Tibial nerve (tissue), 4 donors: ENCODE measurements at places on chromosomes 6 and 20. TPM values are rescaled to one million over a fixed set of nuclear protein-coding genes. Genes with fewer than 3 reads are reported as not detected.

The YWHAB gene
- 98.3 TPM for total RNA-seq

The TMC2 gene
- 0.22 TPM for total RNA-seq

The ZNF512B gene
- total RNA-seq = 8.3 TPM

DNA sequence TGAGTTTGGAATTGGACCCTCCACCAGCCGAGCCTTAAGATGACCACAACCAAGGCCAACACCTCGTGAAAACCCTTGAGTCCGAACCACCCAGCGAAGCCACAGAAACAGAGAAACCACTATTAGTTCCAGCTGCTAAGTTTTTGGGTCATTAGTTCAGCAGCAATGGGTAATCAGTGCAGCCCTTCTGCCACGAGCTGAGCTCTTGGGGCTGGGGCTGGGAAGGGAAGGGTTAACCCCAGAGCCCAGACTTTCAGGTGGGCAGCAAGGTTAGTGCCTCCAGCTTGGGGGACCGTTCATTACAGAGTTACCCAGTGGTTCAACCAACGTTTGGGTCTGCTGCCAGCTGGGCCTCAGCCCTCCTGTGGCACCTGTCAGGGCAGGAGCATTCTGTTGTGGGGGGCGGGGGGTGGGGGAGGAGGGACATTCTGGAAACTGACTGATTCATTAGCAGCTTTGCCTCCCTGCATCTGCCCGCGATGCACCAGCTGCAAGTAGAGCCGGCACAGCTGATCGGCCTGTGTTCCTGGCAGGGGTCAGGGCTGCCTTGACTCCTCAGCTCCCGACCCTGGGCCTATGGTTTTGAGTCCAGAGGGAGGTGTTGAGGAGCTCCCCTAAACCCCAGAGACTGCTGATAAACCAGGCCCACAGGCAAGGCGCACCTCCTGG is 52.7 kb downstream of the TGM2 start:
- DNase-seq = no peak

DNA sequence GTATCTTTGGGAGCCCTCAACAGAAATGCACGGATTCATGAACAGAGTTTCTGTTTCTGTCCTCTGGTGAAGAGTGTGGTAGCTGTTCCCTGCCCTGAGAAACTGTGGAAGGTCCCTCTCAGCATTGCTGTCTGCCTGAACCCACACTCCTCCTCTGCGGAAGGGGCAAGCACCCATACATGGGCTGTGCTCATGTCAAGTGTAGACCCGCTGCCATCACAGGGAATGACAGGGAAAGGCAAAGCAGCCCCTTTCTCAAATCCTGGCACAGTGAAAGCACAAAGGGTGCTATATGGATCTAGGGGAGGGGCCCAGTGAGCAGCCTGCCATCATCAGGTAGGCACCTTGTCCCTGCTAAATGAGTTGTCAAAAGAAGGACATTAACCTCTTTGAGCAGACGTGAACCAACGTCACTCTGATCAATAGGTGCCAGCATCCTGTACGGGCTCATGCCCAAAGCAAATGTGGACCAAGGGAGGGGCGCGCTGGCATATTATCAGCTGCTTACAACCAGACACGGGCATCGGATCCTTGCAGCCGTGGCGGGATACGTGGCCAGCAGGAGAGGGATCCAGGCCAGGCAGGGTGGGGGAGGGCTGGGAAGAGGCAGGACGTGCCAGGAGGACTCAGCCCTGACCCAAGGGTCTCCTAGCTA is 231.2 kb upstream of the PMEPA1 start:
- no peak for DNase-seq

GRCh38 chr6:113416170-113416569 is 441.0 kb upstream of the MARCKS start:
- no peak for DNase-seq

GRCh38 chr20:63120808-63121090 is 95.2 kb downstream of the YTHDF1 start:
- no peak for DNase-seq

- no peak for DNase-seq
Measured at GRCh38 chr20:16104783-16105182, 468.5 kb downstream of the KIF16B start.

DNA sequence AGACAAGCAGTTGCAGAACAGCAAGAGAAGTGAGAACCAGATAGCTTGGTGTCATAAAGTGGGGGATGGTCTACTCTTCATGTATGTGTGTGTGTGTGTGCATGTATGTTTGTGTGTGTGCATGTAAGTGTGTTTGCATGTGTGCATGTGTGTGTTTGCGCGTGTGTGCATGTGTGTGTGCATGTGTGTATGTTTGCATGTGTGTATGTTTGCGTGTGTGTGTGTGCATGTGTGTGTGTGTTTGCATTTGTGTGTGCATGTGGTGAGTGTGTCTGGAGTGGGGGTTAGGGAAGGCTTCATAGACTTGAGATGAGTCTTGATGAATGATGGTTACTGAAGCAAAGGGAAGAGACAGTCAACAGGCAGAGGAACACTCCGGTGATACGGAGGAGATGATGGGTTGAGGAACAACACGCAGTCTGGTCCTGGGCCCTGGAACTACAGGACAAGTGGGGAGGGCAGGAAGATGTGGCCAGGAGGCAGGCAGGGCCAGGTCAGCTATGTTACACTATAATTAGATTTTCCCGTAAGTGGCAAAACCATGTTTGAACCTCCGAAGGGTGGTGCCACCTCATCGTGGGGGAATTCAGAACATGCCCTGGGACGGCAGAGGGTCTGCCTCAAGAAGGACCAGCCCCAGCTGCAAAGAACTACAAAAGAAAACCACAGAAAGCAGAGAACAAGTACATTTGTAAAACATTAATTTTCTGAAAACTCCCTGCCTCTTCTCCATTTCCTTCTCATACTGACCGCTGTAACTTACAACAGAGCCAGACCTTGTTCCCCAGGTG is 38.7 kb upstream of the PDE10A start:
- no peak for DNase-seq

DNA sequence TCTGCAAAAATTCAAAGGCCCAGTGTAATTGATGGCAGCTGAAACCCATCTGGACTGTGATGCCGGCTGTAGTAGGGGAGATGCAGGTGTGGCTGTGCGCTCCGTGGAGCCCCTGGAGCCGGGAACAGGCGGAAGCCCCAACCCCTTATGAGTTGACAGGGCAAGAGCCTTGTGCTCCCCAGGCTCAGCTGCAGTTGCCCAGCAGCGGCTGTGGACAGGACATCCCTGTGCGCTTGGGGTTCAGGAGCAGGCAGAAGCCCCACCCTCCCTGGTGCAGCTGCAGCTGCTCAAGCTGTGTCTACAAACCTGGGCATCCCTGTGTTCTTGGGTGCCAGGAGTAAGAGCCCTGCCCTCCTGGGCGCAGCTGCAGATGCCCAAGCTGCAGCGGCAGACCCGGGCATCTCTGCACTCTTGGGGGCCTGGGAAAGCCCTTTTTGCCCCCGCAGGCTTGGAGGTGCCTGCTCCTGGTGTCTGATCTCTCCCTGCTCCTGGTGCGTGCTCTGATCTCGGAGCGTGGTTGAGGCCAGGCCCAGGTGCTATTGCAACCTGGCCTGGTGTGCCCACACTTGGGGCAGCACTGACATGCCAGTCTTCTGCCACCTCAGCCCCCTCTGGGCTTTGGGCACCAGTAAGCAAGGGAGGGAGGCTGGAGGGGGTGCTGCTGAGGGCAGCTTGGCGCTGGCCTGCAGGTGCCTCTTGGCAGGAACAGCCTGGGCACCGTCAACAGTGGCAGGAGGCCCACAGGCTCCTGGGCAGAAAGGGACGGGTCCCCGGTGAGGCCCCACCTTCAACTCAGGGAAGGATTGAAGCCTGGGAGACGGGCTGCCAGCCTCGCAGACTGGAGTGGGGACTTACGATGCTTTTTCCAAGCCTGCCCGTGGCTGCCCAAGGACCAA is 30.3 kb downstream of the OR2J2 start:
- no peak for DNase-seq

The PGC gene
- not detected for total RNA-seq

The BTN1A1 gene
- not detected for total RNA-seq

DNA sequence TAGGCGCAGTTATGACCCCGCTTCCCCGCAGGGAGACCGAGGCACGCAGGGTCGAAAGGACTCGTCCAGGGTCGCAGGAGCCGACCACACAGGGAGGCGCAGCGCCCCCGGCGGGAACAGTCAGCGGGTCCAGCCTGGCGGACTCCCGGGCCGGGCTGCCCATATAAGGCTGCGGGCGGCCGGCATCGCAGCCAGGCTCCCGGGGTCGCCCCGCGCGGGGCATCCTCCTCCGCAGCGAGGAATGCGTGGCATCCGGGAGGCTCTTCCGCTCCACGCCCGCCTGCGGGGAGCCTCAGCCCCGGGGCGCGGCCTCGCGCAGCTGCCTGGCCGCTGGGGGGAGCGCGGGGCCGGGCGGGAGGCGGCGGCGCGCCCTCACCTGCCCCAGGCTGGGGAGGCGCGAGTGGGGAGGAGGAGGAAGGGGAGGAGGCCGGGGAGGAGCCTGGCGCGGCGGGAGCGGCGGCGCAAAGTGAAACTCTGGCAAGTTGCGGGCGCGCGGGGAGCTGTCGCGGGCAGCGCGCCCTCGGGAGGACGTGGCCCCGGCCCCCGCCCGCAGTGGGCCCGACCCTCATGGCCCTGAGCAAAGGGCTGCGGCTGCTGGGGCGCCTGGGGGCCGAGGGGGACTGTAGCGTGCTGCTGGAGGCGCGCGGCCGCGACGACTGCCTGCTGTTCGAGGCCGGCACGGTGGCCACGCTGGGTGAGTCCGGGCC is at the start of gene SYNJ2:
TSS of gene SYNJ2 (plus strand) at position 469 of the 707 bp plus-strand sequence. CDS start at position 568, 99 bp downstream.
- DNase-seq = no peak
